Astrocyte of the spinal cord (primary cell): ENCODE measurements at places on chromosomes 2 and 18.

GRCh38 chr2:189819297-189819704 is 35.1 kb downstream of the PMS1 start:
- DNase-seq, result peak; percentile 56

DNA sequence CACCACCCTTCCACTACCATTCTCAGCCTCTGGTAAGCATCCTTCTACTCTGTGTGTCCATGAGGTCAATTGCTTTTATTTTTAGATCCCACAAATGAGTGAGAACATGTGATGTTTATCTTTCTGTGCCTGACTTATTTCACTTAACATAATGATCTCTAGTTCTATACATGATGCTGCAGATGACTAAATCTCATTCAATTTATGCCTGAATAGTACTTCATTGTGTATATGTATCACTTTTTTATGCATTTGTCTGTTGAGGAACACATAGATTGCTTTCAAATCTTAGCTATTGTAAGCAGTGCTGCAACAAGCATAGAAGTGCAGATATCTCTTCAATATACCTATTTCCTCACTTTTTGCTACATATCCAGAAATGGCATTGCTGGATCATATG is 733.3 kb downstream of the SUCLG1 start:
- DNase-seq, result no peak

GRCh38 chr2:14120376-14120775 is 512.1 kb upstream of the LRATD1 start:
- no peak for DNase-seq

- no peak for DNase-seq
Measured at GRCh38 chr2:17363846-17364245, 154.4 kb downstream of the RAD51AP2 start.

DNA sequence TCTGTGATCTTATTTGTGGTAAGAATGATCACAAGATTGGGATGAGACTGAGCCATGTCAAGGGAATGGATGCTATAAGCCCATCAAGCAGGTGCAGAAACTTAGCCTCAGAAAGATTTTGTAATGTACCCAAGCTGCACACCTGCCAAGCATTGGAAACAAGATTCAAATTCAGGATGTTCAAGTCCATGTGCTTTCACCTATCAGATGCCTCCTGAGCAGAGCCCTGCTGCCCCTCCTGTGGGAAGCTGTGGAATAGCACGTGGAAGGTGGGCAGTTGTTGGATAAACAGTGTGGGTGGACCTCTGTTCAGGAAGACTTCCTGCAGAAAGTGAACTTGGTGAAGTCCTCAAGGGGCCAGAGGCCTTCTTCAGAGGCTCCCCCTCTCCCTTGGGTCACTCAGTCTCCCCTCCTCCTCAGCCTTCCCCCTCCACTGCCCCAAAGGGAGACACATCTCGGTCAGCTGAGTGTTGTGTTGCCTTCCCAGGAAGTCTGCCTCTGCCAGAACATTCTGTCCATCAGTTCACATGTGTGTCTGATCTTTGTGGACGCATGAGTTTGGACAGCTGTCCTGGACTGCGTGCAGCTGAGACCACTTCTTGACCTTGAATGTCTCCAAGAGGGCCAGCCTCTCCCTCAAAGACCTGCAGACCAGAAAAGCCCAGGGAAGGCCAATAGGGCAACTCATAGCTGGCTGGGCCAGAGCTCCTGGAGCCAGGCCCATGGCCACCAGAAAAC is 186.1 kb downstream of the INHBB start:
- DNase-seq, result peak; percentile 17
